AG04450 (cell line): ENCODE measurements at places on chromosomes 1 and 21.

DNA sequence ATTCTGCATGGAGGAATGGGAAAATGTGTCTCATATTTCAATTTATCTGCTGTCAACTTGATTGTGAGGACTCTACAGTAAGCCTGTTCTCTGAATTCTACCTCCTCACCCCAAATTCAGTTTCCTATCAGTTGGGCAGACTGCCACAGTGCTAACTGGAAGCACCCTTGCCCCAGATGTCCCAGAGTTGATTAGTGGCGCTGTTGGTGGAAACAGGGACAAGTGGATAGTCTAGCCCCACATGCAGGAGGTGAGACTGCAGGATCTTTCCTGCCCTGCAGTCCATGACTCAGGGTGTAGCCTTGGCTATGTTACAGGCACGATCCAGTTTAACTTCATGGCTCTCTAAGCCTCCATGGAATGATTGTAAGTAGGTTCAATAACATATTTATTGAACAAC, 22.1 kb downstream of the ADAM30 start:
- no peak for DNase-seq

DNA sequence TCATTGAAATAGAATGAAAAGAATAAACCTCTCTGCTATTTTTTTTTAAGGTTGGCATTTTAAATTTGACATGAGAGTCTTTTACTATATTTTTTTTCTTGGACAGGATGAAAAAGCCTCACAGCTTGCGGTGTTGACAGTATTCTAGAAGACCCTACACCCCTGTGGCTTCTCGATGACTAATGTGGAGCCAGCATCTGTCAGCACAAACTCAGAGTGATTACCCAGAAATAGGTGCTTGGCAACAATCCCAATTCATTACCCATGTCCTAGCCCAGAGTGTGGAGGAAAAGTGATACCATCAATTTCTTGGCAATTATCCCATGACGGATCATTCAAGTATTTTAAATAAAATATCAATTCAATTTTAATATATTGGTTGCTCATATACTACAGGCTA, 186.8 kb upstream of the MAP1LC3C start:
- DNase-seq, result no peak

GRCh38 chr1:200972985-200973742, 50.4 kb downstream of the KIF21B start:
- no peak for DNase-seq

GRCh38 chr21:45721671-45722070, 78.1 kb downstream of the PCBP3 start:
- no peak for DNase-seq

DNA sequence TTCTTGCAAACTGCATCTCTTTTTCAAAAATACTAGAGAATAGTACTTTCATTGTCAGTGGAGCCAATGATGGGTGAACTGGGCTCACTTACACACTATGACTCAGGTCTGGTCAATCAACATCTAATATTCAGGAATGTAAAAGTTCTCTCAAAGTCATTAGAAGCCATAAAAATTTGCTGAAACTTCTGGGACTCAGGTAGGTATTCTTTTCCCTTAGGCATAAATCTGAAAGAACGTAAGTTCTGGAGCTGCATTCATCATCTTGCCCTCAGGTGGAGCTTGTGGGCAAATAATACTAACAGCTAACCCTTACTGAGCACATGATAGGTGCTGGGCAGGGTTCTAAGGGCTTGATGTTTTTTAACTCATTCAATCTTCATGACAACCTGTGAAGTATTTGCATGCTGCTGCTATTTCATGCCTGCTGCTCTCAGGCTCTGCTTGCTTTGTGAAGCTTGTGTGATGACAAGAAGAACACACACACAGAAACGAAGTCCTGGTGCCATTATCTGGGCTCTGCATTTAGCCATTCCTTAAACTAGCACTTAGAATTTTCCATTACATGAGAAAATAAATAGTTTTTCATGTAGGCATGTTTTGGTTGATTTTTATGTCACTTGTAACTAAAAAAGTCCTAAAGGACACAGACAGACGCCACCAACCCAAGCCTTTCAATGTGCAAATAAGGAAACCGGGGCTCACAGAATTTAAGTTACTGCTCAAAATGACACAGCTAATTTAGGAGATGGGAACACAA, 394.2 kb upstream of the LYPLAL1 start:
- no peak for DNase-seq

GRCh38 chr1:71839876-71840275, 442.5 kb downstream of the NEGR1 start:
- no peak for DNase-seq

DNA sequence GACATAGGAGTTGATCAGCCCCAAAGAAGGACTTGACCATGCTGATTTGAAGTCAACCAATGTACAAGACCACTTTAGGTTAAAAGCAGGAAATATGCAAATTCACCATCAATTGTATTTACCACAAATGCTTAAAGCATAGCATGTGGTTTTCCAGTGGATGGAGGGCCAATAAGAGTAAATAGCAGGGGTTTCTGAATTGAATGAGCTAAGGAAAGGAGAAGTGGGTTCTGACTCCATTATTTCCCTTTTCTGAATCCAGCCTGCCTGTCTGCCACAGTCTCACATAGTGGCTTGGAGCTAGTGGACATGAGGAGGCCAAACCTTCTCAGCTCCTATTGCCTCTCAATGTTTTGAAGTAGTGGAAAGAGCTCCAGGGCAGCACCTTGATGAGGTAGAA, 7.2 kb upstream of the TNFSF18 start:
- DNase-seq, result no peak

DNA sequence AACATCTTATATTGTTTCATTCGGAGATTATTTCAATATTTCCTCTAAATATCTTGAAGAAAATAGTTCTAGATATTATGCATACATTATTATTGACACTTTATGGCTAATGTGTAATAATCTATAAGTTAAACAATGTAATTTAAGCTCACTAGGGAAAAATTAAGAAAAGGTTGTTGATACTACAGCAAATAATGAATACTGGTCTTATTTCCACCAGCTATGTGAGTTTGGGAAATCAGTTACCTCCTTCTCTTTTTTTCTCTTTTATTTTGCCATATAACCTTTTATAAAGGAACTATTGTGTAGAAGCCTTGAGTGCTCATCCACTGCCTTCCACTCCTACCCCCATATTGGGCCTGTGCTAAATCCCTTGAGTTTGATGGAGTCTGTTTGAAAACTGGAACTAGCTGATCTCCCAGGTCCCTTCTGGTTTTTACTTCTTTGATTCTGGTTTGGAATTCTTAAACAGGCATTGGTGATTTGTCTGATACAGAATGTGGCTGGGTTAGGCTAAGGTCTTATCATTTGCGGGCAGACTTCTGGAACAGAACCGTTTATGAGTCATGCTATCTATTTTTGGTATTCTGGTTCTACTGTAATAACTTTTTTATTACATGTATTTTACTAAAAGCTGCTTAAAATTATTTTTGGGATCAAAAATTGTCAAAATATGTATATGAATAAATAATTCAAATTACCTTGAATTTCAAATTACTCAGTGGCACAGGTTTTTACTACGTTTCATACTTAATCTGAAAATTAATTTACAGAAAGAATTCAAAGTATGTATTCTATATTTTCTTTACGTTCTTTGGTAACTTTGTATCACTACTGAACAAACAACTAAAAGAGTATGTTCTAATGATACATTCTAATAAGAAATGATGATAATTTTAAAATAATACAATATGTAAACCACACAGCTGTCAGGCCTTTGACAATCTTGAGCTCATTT, 5.0 kb upstream of the CDC14A start:
- DNase-seq, result no peak

- no peak for DNase-seq
Observed at GRCh38 chr1:68010090-68010489, 40.3 kb downstream of the DIRAS3 start.

DNA sequence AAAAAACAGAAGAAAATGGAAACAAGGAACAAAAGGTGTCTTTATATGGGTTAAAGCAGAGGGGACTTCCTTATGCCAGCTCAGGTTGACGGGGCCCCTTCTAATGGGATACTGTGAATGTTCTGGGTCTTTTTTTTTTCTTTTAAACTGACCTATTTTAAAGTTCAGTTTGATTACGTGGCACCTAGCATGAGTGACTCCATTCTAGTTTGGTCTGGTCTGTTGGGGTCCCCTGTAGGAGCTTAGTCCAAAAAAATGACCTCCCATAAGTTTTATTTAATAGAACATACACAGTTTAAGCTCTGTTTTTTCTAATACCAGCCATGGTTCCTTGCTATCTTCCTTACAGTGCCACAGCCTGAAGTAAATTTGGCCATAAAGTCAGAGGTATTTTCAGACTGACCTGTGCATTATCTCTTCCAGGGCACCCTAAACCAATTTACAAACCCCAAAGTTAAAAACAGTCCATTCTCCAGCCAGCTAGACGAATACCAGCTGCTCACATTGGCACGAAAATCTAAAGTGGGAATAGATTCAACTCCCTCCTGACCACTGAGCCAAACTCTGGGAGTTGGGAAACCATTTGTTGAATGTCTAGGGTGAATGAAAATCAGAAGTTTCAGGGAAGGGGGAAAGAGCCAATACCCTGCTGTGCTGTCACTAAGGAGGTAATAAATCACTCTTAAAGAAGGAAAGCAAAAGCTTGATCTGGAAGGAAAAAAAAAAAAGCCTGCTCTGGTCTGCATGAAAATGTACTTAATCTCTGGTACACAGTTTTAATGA, 42.4 kb downstream of the AKNAD1 start:
- DNase-seq, result no peak

DNA sequence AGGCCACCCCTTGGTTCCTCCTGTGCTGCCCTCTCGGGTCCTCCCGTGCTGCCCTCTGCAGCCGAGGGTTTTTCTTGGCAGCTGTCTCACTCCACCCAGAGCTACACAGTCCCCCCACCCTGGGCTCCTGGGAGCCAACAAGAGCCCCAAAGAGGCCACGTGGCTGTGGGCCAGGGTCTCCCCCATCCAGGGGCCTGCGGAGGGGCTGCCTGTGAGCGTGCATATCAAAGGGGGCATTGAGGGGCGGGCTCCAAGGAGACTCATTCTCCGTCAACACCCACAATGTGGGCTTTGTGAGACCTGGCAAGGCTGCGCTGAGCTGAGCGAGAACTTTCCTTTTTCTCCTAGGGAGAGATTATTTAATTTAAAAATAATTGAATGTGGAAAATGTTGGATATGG, 108.7 kb upstream of the ARHGEF16 start:
- no peak for DNase-seq

GRCh38 chr1:248923352-248924338, 17.6 kb downstream of the PGBD2 start:
- DNase-seq, result no peak

GRCh38 chr1:77697441-77697840, 15.0 kb upstream of the ZZZ3 start:
- DNase-seq, result no peak

DNA sequence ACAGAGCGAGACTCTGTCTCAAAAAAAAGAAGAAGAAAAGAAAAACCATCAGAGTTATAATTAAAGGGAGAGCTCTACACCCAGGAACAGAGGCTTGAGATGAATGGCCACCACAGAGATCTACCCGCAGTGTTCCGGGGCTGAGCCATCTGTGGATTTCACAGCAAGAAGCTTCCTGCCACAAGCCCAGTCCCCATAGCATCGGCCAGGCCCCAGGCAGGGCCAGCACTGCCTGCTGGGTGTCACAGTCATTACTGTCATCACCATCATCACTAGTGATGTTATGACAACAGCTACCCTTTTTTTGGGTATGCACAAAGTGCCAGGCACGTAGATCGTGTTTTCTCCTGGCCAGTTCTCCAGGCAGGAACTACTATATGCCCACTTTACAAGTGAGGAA, 111.6 kb upstream of the VAMP3 start:
- DNase-seq, result no peak

DNA sequence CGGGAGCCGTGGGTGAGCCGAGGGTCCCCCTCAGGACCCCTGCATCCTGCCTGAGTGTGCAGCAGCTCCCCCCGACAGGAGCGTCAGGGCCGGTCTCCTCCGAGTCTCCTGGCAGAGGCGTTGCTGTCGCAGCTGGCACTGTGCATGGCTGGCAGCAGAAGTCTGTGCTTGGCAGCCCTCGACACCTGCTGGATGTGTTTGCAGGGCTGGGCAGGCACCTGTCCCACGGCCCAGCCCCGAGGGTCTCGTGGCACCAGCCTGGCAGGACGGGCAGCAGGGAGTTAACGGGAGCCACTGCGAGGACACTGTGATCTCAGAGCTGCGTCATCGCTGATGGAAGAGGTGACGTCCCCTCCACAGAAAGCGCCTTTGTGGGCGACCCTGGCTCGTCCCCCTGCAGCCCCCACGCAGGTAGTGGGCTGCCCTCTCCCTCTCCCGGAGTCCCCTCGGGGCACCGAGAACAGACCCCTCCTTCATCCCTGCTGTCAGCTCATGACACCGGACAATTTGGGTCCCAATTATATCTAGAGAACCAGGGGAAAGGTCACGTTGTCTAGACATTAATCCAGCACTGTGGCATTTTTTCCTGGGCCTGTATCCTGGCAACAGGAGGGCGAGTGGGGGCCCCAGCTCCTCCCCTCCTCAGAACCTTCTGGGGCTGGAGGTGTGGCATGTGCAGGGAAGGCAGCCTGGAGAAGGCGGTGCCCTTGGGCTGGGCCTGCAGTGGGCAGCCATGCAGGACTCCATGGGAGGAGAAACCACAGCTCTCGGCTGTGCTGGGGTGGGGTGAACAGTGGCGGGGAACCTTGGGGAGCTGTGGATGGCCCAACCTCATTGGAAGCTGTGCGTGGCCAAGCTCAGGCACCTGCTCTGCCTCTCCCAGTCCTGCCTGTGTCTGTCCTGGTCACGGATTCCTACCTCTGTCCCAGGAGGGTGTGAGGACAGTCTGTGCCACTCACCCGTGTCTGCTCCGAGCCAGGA, 15.4 kb downstream of the COL18A1 start:
- DNase-seq, result no peak

DNA sequence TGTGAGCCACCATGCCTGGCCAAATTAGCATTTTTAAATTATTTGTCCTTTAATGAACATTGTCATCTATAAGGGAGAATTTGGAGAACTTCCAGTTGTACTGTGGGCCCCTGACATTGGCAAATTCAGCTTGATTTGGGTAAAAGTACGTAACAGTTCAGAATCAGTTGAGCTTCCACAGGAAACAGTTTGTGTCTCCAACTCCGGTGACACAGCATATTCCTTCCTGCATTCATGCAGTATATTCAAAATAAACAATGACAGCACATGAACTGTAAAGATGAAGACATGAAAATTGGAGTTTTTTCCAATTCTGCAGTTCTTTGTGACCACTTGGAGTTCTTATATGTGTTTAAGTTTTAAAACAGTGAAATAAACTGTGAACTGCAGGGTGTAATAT, 28.2 kb downstream of the RNF220 start:
- no peak for DNase-seq

DNA sequence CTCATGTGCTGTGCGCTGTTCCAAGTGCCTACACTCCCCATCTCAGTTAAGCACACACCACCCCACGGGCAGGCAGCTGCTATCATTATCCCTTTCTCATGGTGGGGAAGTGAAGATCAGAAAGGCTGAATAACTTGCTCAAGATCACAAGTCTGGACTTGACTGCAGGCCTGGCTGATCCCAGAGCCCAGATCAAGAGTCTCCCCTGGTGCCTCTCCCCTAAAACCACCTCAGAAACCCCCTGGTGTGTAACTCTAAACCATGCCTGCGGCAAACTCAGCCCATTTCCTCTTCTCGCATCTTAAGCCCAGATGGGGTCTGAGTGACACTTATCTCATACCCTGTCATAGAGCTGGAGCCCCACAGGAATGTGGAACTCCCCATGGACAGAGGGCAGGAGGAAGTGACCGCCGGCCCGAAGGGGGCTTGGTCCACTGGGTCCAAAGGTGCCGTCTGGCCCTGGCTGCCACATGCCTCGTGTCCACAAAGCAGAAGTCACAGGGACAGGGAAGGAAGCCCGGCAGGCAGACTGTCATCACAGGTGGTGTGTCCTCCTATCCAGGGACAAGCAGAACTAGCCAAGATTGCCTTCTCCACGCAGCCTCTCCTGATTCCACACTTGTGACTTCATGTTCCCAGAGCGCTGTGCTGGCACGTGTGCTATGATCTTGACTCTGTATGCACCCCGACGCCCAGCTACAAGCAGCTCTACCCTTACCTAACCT, 92.1 kb downstream of the SYF2 start:
- no peak for DNase-seq
